ENCODE measurements at places on chromosomes 5 and 9.

DNA sequence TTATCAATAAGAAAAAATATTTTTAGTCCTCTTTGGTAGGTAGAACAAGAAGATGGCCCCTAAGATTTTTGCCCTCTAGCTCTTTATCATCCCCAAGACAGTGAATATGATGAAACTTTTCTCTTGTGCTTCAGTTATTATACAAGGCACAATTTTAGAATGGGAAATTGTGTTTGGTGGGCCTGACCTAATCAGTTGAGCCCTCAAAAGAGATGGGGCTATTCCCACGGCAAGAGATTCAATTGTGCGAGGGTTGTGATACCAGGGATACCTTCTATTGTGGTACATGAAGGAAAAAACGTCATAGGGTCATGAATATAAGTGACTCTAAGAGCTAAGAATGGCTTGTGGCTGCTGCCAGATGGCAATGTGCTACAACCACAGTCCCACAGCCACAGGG, 94.0 kb upstream of the COX7C start:
- DNase-seq, result no peak

- no peak for DNase-seq
Observed at GRCh38 chr5:31805785-31806400, 167.0 kb downstream of the PDZD2 start.

GRCh38 chr5:133957591-133957990, 10.8 kb downstream of the C5orf15 start:
- no peak for DNase-seq

- DNase-seq, result no peak
Observed at GRCh38 chr9:69165581-69165980, 8.5 kb upstream of the TJP2 start.

Measured in large intestine (tissue), 12 donors.